ENCODE measurements at places on chromosomes 5 and 9.
A peak's percentile ranks its signal among the peaks of the same experiment; 100 is the strongest.

GRCh38 chr5:116529615-116530014 lies 45.0 kb downstream of the SEMA6A start:
- DNase-seq, result peak; percentile 28

- no peak for DNase-seq
Measured at GRCh38 chr5:145848854-145849253, 13.7 kb upstream of the PRELID2 start.

DNA sequence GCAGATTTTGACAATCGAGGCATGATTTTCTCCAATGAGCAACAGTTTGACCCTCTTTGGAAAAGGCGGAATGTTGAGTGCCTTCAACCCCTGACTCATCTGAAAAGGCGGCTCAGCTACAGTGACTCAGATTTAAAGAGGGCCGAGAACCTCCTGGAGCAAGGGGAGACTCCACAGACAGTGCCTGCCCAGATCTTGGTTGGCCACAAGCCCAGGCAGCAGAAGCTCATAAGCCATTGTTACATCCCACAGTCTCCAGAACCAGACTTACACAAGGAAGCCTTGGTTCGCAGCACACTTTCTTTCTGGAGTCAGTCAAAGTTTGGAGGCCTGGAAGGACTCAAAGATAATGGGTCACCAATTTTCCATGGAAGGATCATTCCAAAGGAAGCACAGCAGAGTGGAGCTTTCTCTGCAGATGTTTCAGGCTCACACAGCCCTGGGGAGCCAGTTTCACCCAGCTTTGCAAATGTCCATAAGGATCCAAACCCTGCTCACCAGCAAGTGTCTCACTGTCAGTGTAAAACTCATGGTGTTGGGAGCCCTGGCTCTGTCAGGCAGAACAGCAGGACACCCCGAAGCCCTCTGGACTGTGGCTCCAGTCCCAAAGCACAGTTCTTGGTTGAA lies 13.6 kb downstream of the PTPDC1 start:
- DNase-seq, result no peak

DNA sequence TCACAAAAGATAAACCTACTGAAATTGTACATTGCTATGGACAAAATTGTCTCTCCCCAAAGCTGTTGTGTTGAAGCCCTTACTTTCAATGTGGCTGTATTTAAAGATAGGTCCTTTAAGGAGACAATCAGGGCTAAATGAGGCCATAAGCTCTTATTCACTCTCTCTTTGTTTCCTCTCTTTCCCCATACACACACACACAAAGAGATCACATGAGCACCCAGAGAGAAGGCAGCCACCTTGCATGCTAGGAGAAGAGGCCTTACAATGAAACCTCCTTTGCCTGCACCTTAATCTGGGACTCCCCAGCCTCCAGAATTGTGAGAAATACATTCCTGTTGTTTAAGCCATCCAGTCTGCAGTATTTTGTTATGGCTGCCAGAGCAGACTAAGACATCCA lies 1295.6 kb upstream of the CDH6 start:
- DNase-seq, result peak; percentile 6

- DNase-seq, result no peak
Measured at GRCh38 chr5:65184780-65185179, 296.9 kb downstream of the ADAMTS6 start.

- no peak for DNase-seq
Measured at GRCh38 chr9:109072821-109073435, 46.8 kb downstream of the TMEM245 start.

GRCh38 chr5:74357827-74358226 lies 282.7 kb downstream of the ENC1 start:
- no peak for DNase-seq

GRCh38 chr5:126695091-126695490 lies 81.8 kb upstream of the LMNB1 start:
- no peak for DNase-seq

GRCh38 chr5:52255308-52255707 lies 532.4 kb upstream of the ITGA1 start:
- DNase-seq, result peak; percentile 20

All from brain (organoid and tissue), 16 donors.